Left lung (tissue), 14 donors: ENCODE measurements at places on chromosomes 6 and 20. TPM values are rescaled to one million over a fixed set of nuclear protein-coding genes. Genes with fewer than 3 reads are reported as not detected.

Gene ZNF391
- 2.5 TPM for total RNA-seq

Gene LRRC1
- 16.4 TPM for total RNA-seq

Gene CBFA2T2
- total RNA-seq, result 11.9 TPM

Gene FAM217A
- total RNA-seq, result not detected

Gene LSM14B
- total RNA-seq, result 36.2 TPM

Gene CDH26
- 7.3 TPM for total RNA-seq

Gene RAD21L1
- total RNA-seq, result not detected

Gene PKHD1
- 0.29 TPM for total RNA-seq

Gene HUS1B
- 1.2 TPM for total RNA-seq

Gene RNF114
- 69.0 TPM for total RNA-seq

Gene CABLES2
- 6.3 TPM for total RNA-seq

Gene ID4
- total RNA-seq, result 35.8 TPM

Gene PERP
- total RNA-seq, result 31.4 TPM

Gene HSPA1L
- total RNA-seq, result 0.99 TPM

Gene SIRPA
- total RNA-seq, result 43.9 TPM

Gene THBS2
- total RNA-seq, result 34.7 TPM

Gene MUCL3
- total RNA-seq, result 4.0 TPM

Gene CAGE1
- total RNA-seq, result not detected

Gene MYL9
- 344 TPM for total RNA-seq

Gene PLN
- 6.4 TPM for total RNA-seq

Gene FGD2
- 24.7 TPM for total RNA-seq

Gene ZNF165
- total RNA-seq, result 3.4 TPM

Gene BHLHE23
- not detected for total RNA-seq

Gene CST3
- total RNA-seq, result 628 TPM

Gene MICAL1
- total RNA-seq, result 60.7 TPM

Gene PAK5
- total RNA-seq, result not detected

Gene CDH4
- 0.93 TPM for total RNA-seq

Gene FAXC
- 12.4 TPM for total RNA-seq

Gene FAM83C
- total RNA-seq, result not detected

Gene SCGN
- not detected for total RNA-seq

Gene SASH1
- 51.3 TPM for total RNA-seq

Gene ZC2HC1B
- not detected for total RNA-seq

Gene CLPSL2
- total RNA-seq, result not detected

Gene FERMT1
- total RNA-seq, result 7.2 TPM

Gene KCNK16
- total RNA-seq, result not detected

Gene SYCP2L
- total RNA-seq, result 0.41 TPM

Gene MARCKS
- total RNA-seq, result 102 TPM

Gene EBF4
- 10.0 TPM for total RNA-seq

Gene CCN2
- 66.5 TPM for total RNA-seq

Gene CALHM6
- 6.4 TPM for total RNA-seq

Gene CGA
- total RNA-seq, result not detected

Gene SPATA25
- total RNA-seq, result 0.89 TPM

Gene TTK
- total RNA-seq, result 2.6 TPM

Gene TMEM200A
- 12.6 TPM for total RNA-seq

Gene RAET1G
- 0.93 TPM for total RNA-seq

Gene ABHD16B
- not detected for total RNA-seq

Gene RGS17
- 0.18 TPM for total RNA-seq

Gene CLPSL1
- not detected for total RNA-seq

Gene SYCP2
- 1.8 TPM for total RNA-seq

Gene ZBTB46
- total RNA-seq, result 9.2 TPM

Gene CCN6
- total RNA-seq, result not detected

Gene BFSP1
- 1.9 TPM for total RNA-seq
